ENCODE measurements at places on chromosomes 2 and 18. TPM values are rescaled to one million over a fixed set of nuclear protein-coding genes. Genes with fewer than 3 reads are reported as not detected.

Gene PROKR1
- 0.03 TPM for total RNA-seq

Gene SRD5A2
- not detected for total RNA-seq

Gene PKDCC
- 20.6 TPM for total RNA-seq

Gene GREB1
- total RNA-seq = 1.7 TPM

Gene TUBA4B
- not detected for total RNA-seq

Gene NRP2
- 91.7 TPM for total RNA-seq

Gene TDRD15
- not detected for total RNA-seq

Gene CROCC2
- total RNA-seq = not detected

Gene SIX3
- total RNA-seq = 0.39 TPM

Gene HPCAL1
- 223 TPM for total RNA-seq

Gene SCYGR8
- total RNA-seq = not detected

Gene SLC35G4
- not detected for total RNA-seq

Gene CAB39
- 66.4 TPM for total RNA-seq

Gene ARHGAP25
- 0.16 TPM for total RNA-seq

Gene RNF25
- 55.8 TPM for total RNA-seq

Gene IL36RN
- 0.05 TPM for total RNA-seq

Gene MDH1B
- total RNA-seq = 1.1 TPM

Gene FBXO48
- total RNA-seq = 0.34 TPM

Gene CTAGE1
- total RNA-seq = not detected

Gene VWC2L
- total RNA-seq = not detected

Gene CAPN13
- not detected for total RNA-seq

Gene ABCB11
- total RNA-seq = 0.03 TPM

Gene UGT1A1
- total RNA-seq = 0.88 TPM

Gene RAB27B
- 9.0 TPM for total RNA-seq

Gene RFTN2
- total RNA-seq = not detected

Gene CD302
- 2.3 TPM for total RNA-seq

Gene LOXHD1
- not detected for total RNA-seq

Gene SGPP2
- 0.55 TPM for total RNA-seq

Gene PDCD1
- not detected for total RNA-seq

Gene SMC6
- 22.6 TPM for total RNA-seq

Gene FEV
- total RNA-seq = not detected

Gene UGT1A4
- not detected for total RNA-seq

Gene POTEC
- total RNA-seq = not detected

Gene SLC9A4
- not detected for total RNA-seq

Gene NOSTRIN
- 2.2 TPM for total RNA-seq

Gene FOSL2
- total RNA-seq = 61.9 TPM

Gene EML6
- total RNA-seq = 1.2 TPM
